Testis (tissue), 5 donors: ENCODE measurements at places on chromosomes 1 and 21.

DNA sequence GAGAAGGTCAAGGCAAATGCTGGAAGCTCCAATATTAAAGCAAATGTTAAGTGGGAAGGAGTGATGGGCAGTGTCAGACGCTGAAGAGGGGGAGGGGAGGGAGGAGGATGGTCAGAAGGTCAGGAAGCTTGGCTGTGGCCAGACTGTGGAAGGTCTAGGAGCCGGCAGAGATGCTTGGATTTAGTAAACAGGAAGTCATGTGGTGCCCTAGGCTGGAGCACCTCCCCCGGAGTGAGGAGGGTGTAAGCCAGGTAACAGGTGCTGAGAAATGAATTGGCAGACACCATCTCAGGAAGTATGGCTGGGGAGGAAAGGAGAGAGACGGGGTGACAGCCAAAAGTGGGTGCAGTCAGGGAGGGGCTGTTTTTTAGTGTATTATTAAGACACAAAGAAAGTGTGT is 17.7 kb downstream of the CSMD2 start:
- no peak for DNase-seq

- DNase-seq, result no peak
Observed at GRCh38 chr1:54806931-54807611, 5.9 kb upstream of the TTC22 start.

DNA sequence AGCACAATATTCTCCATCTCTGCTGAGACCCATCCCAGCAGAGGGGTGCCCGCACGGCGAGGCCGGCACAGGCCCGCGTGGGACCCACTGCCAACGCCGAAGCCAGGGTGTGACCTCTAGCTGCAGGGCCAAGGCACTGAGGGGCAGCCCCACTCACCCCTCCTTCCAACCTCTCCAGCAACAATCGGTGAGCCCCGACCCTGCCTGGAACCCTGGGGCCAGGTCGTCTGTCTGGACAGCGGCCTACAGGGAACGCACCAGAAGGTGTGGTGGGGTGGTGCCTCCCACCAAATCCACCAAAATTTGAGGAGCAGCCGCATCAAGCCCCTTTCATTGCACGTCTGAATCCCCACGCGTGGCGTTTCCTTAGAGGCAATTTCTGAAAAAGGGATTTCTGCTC is 63.0 kb upstream of the ADARB1 start:
- no peak for DNase-seq

DNA sequence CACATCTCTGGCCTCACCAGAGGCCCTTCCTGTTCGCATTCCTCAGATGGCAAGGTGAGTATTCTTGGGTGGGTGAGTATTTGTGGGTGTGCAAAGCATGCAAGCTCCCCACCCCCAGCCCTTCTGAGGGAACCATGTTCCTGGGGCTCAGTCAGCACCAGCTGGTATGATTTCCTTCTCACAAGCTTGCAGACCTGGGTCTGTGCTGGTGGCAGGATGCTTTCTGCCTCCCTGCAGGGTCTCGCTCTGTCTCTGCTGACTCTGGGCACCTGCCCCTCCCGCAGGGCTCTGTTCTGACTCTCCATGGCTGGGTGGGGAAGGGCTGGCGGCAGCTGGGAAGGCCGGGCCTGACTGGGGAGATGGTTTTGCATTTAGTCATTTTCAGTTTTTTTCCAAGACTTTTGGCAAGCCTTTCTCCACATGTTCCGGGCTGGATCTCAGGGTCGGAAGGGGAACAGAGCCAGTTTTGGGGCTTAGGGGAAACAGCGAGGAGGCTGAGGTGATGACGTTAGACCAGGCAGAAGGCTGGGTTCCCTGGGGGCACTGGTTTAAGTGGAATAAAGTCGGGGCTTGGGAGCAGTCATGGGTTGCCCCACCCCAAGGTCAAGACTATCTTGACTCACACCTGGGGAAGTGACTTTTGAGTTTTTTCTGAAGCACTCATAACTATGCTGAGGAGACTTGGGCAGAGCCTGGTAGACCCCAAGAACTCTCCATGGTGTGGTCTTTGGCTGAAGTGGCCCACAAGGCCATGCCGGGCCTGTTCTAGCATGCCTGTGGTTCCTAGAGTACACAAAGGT is 6.2 kb downstream of the RASSF5 start:
- DNase-seq, result peak; percentile 72

- no peak for DNase-seq
Observed at GRCh38 chr1:50531027-50531426, 107.8 kb upstream of the DMRTA2 start.

- DNase-seq, result no peak
Observed at GRCh38 chr1:153025797-153026196, 5.2 kb upstream of the SPRR1B start.

DNA sequence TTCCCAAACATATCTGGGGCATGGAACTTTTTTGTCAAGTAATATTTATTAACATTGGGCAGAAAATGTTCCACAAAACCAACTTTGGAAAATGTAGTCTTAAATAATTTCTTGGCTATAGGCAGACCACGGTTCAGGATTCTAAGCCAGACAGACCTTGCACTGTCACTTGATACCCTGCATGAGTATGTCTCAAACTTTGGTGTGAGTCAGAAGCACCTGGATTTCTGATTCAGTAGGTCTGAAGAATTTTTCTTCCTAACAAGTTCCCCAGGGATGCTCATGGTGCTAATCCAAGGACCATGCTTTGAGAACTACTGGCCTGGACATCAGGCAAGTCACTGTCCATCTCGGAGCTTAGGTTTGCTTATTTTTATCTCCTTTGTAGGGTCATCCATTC is 562.0 kb downstream of the PLPP3 start:
- no peak for DNase-seq

- peak; percentile 81 for DNase-seq
Observed at GRCh38 chr1:54312796-54313316, 93.3 kb downstream of the SSBP3 start.

GRCh38 chr1:219782311-219782710 is 146.0 kb downstream of the SLC30A10 start:
- no peak for DNase-seq

- DNase-seq, result no peak
Observed at GRCh38 chr1:150906329-150906728, 19.4 kb downstream of the CTXND2 start.

GRCh38 chr1:183002797-183003196 is 20.4 kb upstream of the LAMC1 start:
- DNase-seq, result no peak

GRCh38 chr1:3552751-3553150 is 58.6 kb downstream of the MEGF6 start:
- no peak for DNase-seq

- DNase-seq, result no peak
Observed at GRCh38 chr1:160641323-160642280, 5.2 kb downstream of the SLAMF1 start.

GRCh38 chr1:19274636-19275035 is 13.9 kb downstream of the AKR7A3 start:
- no peak for DNase-seq

DNA sequence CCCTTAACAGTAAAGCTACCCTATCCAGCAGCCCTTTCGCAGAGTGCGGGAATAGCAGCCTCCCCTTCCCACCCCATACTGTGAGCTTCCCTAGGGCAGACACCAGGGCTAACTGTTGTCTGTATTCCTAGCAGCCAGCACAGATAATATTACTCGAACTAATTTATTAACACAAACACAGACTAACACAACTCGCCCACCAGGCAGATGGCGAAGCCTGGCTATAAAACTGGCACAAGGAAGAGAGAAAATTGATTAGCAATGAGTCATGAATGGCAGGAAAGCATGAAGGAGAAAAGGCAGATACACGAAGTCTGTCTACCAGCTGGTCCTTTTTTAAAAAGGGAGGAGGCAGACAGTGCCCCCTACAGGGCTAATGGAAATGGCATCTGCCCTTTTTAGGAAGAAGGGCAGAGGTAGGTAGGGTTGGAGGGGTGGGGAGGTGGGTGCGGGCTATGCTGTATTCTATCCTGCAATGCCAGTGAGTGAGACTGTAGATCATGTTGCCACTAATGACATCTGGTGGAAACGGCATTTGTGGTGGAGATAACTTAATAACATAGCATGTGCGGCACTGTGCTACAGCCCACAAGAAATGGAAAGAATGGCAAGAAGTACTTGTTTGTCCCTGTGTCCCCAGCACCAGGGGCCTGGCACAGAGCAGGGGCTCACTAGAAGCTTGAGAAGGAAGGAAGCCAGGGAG is 30.6 kb upstream of the CTPS1 start:
- DNase-seq, result peak; percentile 80

GRCh38 chr1:170735366-170736263 is 71.7 kb downstream of the PRRX1 start:
- no peak for DNase-seq

- DNase-seq, result no peak
Observed at GRCh38 chr1:11466416-11466815, 12.5 kb upstream of the DISP3 start.

- no peak for DNase-seq
Observed at GRCh38 chr1:231751415-231751814, 124.8 kb downstream of the DISC1 start.

GRCh38 chr1:246058466-246058865 is 448.6 kb downstream of the SMYD3 start:
- no peak for DNase-seq

- DNase-seq, result no peak
Observed at GRCh38 chr1:90996742-90997413, 25.0 kb downstream of the ZNF644 start.

- DNase-seq, result peak; percentile 49
Observed at GRCh38 chr1:209808059-209808581, 2.2 kb upstream of the IRF6 start.

- no peak for DNase-seq
Observed at GRCh38 chr1:53340660-53341520, 13.0 kb upstream of the LRP8 start.

GRCh38 chr1:19664453-19665185 is at the start of gene HTR6:
Gene HTR6 (plus strand): TSS chr1:19664875. CDS start chr1:19665754, 879 bp downstream.
- DNase-seq, result no peak

- DNase-seq, result no peak
Observed at GRCh38 chr21:8989721-8990325, 1531.6 kb upstream of the TPTE start.
